ENCODE measurements at places on chromosomes 1 and 21. TPM values are rescaled to one million over a fixed set of nuclear protein-coding genes. Genes with fewer than 3 reads are reported as not detected.

DNA sequence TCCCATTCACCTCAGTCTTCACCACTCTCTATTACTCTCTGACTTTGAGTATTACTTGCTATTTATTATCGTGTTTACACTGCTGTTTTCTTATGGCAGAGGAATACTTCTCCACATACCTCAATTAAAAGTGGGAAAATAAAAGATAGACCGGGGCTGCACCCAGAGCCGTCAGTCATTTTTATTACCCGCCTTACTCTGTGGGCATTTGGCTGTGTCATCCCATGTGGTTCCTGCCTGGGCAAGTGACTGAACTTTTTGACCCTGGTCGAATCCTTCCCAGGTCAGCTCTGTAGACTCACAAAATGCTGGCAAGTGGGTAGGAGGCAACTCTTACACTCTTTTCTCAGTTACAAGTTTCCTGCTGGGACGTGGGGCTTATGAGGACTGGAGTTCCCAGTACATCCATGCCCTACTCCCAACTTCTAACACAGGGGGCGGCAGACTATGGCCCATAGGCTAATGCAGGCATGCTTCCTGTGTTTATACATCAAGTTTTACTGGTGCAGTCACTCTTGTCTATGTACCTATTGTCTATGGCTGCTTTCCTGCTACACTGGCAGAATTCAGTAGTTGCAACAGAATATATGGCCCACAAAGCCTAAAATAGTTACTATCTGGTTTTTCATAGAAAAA lies 69.5 kb upstream of the KCND3 start:
- DNase-seq = no peak

Gene LRRN2
- 10.8 TPM for polyA plus RNA-seq

DNA sequence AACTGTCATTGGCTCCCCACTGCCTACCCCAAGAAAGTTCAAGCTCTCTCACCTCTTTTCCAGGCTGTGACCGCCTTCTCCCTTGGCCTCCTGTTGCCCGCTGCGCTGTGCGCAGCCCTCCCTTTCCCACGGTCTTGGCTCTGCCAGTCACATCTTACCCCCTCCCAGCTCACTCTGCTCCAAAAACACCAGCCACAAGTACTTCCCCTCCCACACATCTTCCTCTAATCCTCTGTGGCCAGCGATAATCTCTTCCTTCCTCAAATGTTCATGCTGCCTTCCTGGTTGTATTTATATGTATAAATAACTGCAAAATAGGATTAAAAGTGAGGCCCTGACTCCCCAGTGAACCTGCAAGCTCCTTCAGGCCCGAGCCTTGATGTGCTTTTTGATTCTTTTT lies 81.8 kb downstream of the AJAP1 start:
- DNase-seq = no peak

- DNase-seq = no peak
These were observed 7.9 kb upstream of the NT5C1A start for GRCh38 chr1:39679821-39680220.

Gene AMY1B
- polyA plus RNA-seq = not detected

DNA sequence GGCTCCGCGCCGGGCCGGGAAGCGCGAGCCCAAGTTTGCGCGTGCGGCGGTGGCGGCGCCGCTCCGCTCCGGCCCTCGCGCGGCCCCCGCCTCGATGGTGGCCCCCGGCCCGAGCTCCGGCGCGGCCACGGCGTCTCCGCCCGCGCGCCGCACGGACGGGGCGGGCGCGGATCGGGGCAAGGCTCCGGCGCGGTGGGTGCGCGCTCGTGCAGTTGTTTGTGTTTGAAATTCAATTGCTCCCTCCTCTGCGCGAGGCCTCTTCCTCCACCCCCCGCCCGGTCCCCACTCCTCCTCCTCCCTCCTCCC lies at the start of gene HDGF:
Gene HDGF, minus strand, starts transcription at position 225 of the 306 bp plus-strand sequence. CDS start 246 bp downstream, outside the sequence.
- DNase-seq = no peak

DNA sequence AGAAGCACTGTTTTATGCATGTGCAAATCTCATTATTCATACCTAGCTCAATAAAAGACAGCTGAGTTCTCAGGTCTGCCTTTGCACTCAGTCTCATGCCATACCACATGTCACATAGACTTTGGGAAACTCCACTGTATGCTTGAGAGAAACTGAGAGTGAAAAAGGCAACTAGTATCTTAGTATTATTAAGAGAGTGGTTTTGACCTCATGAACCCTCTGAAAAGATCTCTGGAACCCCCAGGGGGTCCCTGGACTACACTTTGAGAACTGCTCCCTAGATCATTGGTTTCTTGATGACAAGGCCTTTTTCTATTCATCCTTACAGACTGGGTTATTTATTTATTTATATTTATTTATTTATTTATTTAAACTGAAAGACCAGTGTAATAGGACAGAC lies 3.7 kb upstream of the RHEX start:
- no peak for DNase-seq

DNA sequence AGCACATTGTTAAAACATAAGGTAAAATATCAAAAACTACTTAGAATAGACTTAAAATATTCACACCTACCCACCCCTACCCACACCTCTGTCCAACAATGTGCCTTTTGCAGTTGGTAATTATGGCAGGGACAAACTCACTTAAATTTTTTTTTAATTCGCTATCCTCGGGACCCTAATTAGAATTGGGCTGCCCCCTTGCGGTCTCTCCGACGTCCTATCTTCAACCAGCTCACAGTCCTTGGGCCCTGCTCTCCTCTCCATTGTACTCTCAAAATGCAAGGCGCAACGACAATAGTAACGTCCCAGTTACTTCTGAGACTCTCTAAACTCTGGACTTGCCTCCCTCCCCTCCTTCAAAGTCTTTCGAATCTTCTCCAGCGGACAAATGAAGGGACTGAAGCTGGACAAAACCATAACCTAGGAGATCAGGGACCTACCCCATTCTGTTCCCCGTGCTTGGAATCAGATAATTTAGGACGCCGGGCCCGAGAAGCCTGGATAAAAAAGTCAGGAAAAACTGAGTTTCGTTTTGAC lies 1.1 kb upstream of the CIART start:
- DNase-seq = peak; percentile 55

DNA sequence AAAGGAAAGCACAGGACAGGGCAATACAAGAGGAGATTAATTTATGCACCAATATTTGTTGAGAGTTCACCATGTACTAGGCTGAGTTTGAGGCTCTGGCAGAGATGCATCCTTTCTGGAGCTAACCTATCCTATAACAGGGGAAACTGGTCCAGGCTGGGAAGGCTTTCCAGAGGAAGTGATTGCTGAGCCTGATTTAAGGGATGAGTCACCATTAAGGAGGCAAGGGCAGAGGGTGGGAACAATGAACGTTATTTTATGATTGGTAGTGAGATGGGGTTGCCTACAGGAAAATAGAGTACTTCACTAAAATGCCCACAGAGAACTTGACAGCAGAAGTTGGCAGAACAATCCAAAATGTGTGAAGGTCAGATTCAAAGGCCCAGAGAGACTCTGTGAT lies 141.4 kb downstream of the PLPP3 start:
- no peak for DNase-seq

Gene C1orf141
- 0.34 TPM for polyA plus RNA-seq

GRCh38 chr1:245587435-245588115 lies 432.8 kb downstream of the KIF26B start:
- DNase-seq = no peak

Gene SPATA46
- polyA plus RNA-seq = 0.45 TPM

GRCh38 chr1:9100471-9101043 lies 28.3 kb downstream of the GPR157 start:
- DNase-seq = no peak

DNA sequence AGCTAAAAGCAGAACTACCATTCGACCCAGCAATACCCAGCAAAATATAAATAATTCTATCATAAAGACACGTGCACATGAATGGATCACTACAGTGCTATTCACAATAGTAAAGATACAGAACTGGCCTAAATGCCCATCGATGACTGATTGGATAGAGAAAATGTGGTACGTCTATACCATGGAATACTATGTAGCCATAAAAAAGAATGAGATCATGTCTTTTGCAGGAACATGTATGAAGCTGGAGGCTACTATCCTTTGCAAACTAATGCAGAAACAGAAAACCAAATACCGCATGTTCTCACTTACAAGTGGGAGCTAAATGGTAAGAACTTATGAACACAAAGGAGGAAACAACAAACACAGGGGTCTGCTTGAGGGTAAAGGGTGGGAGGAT lies 53.4 kb downstream of the UCHL5 start:
- DNase-seq = no peak

DNA sequence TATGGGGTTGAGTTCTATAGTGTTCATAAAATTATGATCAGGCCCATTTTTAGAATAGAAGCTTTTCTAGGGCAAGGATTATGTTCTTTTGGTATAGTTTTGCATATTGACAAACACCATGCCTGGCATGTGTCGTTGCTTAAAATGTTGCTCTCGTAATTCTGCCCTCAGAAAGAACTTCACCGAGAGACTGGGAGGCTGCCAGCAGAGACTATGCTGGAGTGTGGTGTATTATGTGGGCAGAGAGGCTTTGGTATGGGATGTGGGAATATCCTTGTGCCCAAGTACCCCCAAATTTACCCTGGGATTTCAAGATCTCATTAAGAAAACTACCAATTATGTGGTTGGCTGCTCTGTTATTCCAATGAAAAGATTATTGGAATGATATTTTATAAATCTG lies 27.9 kb downstream of the PGM1 start:
- DNase-seq = no peak

Gene CADM3
- polyA plus RNA-seq = 0.21 TPM

Gene SMIM1
- 10.2 TPM for polyA plus RNA-seq
